ENCODE measurements at places on chromosomes 7 and 10.

GRCh38 chr10:111109501-111110242 lies 32.8 kb downstream of the ADRA2A start:
- DNase-seq: no peak

GRCh38 chr7:158388928-158389327 lies 198.7 kb downstream of the PTPRN2 start:
- no peak for DNase-seq

GRCh38 chr10:99784727-99785441 lies 2.4 kb downstream of the ABCC2 start:
- DNase-seq: no peak

DNA sequence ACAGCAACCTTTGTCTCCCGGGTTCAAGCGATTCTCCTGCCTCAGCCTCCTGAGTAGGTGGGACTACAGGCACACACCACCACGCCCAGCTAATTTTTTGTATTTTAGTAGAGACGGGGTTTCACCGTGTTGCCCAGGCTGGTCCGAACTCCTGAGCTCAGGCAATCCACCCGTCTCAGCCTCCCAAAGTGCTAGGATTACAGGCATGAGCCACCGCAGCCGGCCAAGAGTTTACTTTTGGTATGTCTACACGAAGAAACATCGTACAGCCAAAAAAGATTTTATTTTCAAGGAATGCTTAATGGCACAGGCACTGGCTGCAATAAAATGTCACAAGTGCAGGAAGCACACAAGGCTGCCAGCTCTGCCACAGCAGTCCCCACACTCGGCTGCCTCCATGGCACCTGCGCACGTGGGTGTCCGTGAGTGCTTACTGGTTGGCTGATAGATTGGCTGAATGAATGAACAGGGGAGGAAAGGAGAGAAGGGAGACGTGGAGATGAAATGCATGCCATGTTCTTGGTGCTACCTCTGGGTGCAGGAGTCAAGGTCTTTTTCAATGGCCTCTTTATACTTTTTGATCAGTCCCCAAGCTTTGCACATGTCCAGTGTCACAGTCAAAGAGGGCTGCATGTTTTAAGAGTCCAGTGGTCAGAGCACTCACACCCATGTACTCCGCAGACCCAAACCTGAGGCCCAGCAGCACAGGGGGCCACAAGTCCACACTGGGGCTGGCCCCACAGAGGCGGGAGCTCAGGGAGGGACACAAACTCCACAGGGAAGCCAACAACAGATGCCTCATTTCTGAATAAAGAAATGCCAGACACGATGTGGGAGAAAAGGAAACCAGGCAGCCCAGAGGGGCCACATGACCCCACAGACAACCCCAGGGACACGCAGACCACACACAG lies 198.2 kb downstream of the MAD1L1 start:
- no peak for DNase-seq

- DNase-seq: no peak
These were observed 138.7 kb upstream of the DGKB start for GRCh38 chr7:15041226-15041625.

DNA sequence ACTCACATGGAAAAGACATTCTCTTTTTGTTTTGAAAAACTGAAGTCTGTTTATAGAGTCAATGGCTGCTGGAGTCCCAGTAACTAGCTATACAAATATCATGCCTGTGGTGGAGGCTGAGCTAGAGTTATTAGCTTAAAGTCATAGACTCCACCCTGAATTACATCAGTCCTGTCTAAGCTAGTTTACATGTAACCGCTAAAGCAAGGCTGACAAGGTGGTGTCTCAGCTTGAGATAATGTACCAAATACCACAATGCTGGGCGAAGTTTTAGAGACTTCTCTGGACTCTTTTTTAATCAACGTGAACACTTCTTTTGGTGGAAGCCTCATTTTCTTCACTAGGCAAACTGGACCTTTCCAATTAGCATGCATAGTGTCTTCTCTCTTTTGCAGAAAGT lies 219.4 kb downstream of the ANK3 start:
- no peak for DNase-seq

DNA sequence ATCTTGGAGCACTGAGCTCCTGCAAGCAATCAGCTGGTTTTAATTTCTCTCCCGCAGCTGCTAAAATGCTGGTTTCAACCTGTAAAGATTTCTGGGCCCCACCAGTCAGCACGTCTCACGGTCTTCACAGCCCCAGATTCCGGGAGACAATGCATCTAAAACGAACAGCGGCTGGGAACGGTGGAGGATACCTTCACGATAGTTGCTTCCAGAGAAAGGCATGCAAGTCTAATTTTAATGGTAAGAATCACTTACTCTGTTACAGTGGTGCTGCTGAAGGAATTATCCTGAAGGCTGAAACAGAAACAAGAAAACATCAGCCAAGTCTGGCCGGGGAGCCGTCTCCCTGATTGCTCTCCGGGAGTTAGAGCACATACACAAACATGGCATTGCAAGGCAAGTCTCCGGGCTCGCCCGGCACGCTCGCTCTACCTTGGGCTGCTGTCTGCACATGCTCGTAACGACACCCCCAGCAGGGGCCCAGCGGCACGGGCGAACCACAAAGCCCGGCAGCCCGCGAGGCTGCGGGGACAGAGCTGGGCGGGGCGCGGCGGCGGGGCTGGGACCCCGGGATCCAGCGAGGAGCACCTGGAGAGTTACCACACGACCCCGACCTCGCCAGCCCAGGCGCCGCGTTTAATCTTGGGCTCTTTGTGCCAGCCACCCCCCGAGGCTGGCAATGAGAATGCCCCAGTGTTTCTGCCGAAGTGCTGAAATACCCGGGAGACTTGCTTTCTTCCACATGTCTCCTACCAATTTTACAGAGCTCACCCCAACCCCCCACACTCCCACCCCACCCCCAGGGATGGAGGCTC lies at the start of gene FAM13C:
Gene FAM13C (minus strand): TSS at position 406 of the 815 bp plus-strand sequence. CDS start 89 bp downstream, at position 317.
- no peak for DNase-seq

DNA sequence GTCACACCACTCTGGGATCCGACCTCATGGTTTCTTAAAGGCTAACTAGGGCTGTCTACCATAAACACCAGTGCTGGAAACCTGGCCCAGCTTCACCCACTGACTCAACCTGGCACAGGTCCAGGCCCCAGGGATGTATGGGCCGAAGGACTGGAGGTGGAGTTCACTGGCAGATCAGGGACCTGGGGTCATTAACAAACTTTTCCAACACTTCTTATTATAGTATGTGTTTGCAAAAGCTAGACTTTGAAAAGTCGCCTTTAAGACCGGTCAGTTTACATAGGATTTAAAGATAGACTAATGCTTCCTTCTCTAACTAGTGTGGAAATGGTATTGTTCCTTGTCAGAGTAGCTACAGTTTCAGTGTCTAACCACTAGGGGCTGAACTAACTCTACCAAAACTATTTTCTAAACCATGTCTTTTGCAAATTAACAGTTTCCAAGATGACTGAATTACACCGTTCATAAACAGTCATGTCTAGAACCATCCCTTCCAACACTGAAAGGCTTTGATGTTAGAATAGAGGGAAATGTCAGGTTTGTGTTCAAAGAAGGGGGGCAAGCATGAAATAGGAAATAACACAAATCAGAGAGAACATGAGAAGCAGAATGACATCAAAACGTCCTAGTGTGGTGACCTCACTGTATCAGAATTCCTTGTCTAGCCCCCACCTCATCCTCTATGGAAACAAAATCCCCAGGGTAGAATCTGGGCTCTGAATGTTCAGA lies 29.7 kb downstream of the STN1 start:
- no peak for DNase-seq

DNA sequence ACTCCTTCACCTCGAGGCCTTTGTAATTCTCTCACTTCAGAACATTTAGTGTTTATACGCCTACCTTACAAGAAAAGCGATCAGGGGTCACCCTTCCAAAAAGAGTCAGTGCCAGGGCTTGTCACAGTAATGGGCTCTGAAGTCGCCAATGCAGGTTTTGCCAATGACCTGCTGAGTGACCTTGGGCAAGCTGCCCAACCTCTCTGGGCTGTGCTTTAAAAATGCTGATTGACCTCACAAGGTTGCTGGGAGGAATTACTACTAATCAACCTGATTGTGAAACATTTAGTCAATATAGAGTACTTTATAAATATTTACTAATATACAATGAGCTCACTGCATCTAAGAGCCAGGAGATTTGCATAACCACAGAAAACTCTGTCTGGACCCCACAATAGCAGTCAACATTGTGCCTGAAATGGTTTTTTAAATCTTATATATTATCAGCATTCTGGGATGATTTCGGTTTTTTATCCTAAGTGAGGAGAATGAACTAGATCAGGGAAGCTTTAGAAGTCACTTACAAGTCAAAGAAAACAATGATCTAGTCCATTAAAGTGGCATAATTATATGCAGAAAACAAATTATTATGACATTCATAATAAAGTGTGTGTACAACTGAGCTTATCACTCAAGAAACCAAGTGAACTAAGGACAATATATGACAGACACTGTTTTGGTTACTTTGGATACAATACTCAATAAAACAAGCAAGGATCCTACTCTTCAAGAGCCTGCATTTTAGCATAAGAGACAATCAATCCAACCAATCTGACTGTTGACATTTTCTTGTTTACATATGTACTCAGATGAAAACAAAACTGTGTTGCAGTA lies 290.5 kb downstream of the SORCS1 start:
- DNase-seq: no peak

DNA sequence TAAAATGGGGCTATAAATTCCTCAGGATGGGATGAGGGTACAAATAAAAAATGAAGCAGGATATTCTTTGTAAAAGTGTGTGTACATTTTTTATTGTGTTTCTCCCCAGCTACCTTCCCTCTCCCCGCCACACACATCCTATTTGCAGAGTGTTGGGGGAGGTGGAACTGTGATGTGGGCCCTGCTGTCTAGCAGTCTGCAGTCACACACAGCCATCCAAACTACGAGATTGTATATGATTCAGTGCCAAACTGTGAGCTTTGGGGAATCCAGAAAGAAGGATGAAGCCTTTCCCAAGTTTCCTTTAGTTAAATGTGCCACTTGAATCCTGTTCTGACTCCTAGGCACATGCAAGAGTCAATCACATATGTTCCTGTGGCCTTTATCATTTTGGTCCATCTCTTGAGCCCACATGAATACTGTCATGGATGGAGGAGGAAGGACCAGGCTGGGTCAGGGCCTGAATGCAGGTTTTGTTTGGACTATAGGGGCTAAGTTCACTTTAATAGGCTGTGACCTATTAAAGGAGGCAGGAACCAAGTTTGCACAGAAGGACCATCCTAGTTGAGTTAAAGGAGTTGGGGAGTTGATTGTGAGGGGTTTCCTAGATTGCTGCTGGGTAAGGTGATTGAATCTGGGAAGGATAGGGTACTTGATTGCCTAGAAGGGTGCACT lies 1.1 kb upstream of the SEMA4G start:
- no peak for DNase-seq

GRCh38 chr10:123485341-123485960 lies 180.7 kb upstream of the GPR26 start:
- no peak for DNase-seq

DNA sequence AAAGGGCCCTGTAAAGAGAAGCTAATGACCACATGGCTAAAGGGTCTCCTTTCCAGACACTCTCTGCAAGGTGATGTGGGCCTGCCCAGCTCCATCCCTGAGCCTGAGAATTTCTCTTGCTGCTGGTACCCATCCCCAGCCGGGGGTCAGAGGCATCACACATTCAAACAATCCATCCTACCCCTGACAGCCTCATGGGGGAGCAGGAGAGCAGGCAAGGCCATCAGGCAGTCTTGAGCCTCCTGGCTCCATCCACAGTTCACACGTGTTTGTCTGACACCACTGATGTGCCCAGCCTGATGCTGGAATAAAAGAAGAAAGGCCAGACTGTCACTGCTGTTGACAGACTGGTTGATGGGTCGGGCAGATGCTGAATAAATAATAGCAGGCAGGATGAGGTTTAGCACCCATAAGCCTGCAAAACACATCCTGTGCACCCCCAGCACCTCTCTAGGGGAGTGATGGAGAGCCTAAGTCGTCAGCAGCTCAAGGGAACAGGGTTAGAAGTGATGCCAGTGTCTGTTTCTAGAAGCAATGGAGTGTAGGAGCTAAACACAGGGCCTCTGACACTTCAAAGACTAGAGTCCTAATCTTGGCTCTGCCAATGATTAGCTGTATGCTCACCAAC lies 43.5 kb downstream of the TLL2 start:
- DNase-seq: no peak

- DNase-seq: no peak
These were observed 674 bp downstream of the MRPS24 start for GRCh38 chr7:43868681-43869005.

GRCh38 chr7:139361523-139361922 lies 1.8 kb downstream of the LUC7L2 start:
- DNase-seq: no peak

- DNase-seq: no peak
These were observed 42.9 kb downstream of the IDE start for GRCh38 chr10:92530891-92531535.

DNA sequence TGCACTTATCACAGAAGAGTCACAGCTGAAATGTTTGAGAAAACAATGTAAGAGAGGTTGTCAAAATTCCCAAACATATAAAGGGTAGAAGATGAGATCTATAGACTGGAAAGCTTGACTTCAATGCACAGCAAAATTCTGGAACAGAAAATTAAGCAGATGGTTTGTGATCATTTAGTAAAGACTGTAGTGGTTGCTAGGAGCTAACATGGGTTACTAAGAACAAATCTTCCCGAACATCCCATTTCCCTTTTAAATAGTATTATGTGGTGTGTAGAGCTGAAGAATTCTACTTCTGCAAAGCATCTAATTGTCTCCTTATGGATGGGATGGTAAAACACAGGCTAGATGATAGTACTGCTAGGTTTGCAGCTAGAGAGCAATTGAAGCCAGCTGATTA lies 312.3 kb downstream of the CAMK1D start:
- no peak for DNase-seq

DNA sequence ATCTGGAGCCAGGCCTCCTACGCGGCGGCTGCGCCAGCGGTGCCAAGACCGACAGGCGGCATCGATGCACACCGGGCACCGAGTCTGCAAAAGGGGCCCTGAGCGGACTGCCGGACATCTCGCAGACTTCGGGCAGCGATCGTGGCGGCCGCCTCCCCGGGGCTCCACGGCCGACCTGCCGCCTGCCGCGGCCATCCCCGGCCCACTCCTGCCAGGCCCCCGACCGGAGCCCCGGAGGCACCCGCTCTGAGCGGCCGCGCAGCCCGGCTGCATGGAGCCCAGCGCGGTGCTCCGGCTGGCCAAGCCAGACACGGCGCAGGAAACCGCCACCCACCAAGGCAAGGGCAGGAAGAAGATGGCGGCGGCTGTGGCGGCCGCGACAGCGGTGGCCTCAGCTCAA lies 154.2 kb upstream of the KCTD7 start:
- DNase-seq: no peak

DNA sequence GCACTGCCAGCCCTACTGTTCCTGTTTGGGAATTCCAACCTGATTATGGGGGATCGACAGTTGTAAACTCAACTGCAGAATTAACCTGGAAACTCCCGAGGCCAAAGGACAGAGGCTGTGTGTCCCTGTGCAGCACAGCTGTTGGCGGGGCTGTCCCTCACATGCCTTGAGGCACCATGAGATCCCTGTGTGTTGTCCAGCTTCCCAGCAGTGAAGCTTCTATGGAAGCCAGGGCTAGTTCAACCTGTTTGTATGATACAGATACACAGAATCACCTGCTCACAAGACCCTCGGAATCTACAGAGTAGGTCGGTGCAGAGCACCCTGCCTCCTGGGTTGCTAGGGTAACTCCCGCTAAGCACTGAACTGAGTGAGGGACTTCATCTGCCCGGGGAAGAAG lies 61.0 kb upstream of the EFCAB10 start:
- no peak for DNase-seq

- no peak for DNase-seq
These were observed 6.6 kb upstream of the ITIH2 start for GRCh38 chr10:7696545-7696944.
